Skin of body (tissue), 3 donors: ENCODE measurements at places on chromosomes 12 and 14. TPM values are rescaled to one million over a fixed set of nuclear protein-coding genes. Genes with fewer than 3 reads are reported as not detected.

DPY19L2 gene
- total RNA-seq = 24.9 TPM

ALG10 gene
- total RNA-seq = 14.1 TPM

SLCO1B1 gene
- not detected for total RNA-seq

YAF2 gene
- 14.3 TPM for total RNA-seq

EML5 gene
- 0.49 TPM for total RNA-seq

GLS2 gene
- 2.1 TPM for total RNA-seq

C12orf54 gene
- not detected for total RNA-seq

PCNX1 gene
- 79.1 TPM for total RNA-seq

PTPRO gene
- total RNA-seq = 2.6 TPM

FIGNL2 gene
- total RNA-seq = 0.69 TPM

SLC38A6 gene
- 36.3 TPM for total RNA-seq

KRT7 gene
- total RNA-seq = 10.4 TPM

ESPL1 gene
- 5.6 TPM for total RNA-seq

PPM1H gene
- total RNA-seq = 7.1 TPM

TAS2R7 gene
- total RNA-seq = not detected

KRT79 gene
- total RNA-seq = 68.7 TPM

DNA sequence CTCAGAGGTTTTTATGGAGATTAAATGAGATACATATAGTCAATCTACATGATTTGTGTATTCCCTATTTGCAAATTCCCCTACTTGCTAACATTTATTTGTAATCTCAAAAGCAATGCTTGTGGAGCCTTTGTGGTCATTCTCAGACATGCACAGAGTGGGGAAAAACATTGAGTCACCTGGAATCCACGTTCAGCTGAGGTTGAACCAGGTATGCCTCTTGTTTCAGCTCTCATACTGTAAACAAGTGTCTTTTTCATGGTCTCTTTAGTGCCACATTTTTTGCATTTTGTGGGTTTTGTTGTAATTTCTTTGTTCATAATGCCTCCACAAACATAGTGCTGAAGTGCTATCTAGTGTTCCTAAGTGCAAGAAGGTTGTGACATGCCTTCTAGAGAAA lies 181.9 kb downstream of the BCAT1 start:
- DNase-seq = no peak

- DNase-seq = no peak
Observed at GRCh38 chr12:19794116-19794515, 354.8 kb downstream of the AEBP2 start.

GRCh38 chr12:45183246-45183645 lies 32.6 kb upstream of the ANO6 start:
- no peak for DNase-seq

- no peak for DNase-seq
Observed at GRCh38 chr12:33605757-33606156, 166.1 kb upstream of the SYT10 start.

DNA sequence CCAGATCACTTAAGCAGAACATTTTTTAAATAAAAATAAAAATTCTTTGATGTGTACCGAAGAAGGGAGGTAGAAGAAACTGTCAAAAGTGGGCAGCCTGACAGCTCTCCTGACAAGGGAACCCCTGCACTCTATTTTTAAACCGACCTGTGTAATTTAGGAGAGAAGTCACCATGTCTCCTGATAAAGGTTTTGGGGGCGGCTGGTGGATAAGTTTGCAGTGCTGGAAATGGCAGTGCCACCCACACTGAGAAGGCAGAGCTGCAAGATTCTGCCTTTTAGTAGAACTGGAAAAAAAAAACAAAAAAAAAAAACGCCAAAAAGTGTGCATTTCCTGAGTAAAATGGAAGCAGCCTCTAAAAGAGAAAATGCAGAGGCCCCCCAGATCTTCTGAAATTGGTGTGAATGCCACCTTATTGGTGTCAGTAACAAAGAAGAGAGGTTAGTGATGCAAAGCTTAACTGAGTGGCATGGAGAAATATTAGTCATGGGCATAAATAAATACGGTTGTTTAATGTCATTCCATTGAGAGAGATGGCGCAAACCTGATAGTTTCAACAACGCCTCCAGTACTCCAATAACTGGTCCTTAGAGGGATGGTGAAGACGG lies 24.7 kb downstream of the DUSP6 start:
- no peak for DNase-seq

- no peak for DNase-seq
Observed at GRCh38 chr12:66195242-66195641, 6.2 kb downstream of the IRAK3 start.

GRCh38 chr12:116048879-116049278 lies 228.6 kb downstream of the MED13L start:
- no peak for DNase-seq

- no peak for DNase-seq
Observed at GRCh38 chr14:95662376-95663186, 23.6 kb upstream of the TCL1B start.

DNA sequence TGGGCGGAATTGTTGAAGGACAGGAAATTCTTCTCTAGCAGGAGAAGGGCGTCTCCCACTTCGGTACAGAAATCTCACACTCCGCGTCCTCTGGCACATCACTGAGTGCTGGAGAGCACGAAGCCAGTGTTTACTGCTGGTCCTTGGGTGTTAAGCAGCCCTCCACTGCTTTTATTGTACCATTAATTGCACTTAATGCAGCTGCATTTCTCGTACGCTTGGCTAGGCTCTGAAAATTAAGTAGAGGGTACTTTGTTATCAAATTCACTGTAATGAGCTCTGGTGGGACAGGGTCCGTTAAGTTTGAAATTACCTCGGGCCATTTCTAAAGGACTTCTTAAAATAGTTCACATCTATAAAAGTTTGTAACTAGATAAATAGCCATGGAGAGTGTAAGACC lies 411.2 kb downstream of the NPAS3 start:
- DNase-seq = no peak

DNA sequence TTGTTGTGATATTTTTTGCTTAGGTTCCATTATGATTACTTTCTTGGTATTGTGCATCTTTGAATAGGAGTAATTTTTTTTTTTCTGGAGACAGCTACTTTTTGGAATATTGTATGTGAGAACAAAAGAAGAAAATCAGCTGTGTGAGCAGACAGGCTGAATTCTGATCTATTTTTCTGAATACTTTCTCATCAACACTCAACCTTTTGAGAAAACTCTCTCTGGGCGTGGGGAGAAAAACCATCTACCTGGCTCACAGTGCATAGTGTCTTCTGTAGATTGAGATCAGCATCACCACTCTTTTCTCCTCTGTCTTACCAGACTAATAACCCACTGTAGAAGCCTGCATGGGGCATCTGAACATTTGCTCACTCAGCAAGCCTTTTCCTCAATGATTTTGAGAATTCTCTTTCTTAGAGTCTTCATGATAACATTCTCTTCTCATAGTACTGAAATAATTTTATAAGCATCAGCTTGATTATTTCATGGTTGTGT lies 3.3 kb downstream of the PIK3C2G start:
- no peak for DNase-seq

- DNase-seq = no peak
Observed at GRCh38 chr12:66449531-66449930, 147.2 kb downstream of the HELB start.

DNA sequence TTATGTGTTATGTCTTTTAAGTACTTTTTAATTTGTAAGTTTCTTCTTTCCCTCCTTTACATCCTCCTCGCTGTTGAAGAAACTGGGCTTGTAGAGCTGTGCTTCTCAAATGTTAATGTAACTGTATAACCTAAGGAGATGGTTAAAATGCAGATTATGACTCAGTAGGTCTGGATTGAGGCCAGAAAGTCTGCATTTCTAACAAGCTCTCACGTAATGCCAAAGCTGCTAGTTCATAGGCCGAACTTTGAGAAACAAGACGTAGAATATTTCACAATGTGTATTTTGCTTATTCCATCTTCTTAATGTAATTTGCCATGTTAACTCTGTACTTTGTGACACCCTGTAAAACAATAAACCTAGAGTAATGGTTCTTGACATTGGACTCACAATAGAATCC lies 193.3 kb upstream of the SYT1 start:
- DNase-seq = no peak

DNA sequence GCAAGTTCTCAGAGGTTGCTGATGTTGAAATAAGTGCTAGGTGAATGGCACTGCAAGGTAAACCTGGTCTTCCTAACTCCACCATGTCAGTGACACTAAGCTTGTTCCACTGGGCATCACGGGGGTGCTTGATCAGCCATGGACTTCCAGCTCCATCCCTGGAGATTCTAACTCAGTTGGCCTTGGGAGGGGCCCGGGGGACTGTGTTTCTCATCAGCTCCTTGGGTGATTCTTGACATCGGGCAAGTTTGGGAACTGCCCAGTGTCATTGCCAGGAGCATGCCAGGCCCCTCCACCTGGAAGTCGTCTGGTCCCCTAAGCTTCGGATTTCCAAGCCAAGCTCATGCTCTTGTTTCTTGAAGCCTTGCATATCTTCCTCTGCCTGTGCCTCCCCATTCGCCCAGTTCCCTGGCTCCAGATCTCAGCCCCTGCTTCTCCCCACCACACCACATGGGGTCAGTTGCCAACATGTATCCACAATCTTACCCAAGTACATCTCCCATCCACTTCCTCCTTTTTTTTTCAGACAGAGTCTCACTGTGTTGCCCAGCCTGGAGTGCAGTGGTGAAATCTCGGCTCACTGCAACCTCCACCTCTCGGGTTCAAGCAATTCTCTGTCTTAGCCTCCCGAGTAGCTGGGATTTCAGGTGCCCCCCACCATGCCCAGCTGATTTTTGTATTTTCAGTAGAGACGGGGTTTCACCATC lies 30.7 kb upstream of the RFLNA start:
- DNase-seq = no peak

DNA sequence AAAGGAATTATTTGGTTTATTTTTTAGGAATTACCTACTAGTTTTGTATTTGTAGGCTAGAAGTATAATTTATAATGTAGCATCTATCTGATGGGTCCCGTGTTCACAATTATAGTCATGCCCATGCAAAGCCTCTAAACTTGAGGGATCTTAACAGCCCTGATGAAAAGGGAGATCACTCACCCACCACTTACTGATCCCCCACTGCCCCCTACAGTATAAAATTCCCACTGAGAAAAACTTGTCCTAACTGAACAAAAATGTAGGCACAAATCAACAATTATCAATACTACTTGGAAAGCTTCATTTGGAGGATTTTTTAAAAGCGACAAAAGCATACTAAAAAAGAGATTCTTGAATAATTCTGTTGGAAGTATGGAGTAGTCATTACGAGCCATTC lies 21.0 kb downstream of the WIF1 start:
- DNase-seq = no peak

DNA sequence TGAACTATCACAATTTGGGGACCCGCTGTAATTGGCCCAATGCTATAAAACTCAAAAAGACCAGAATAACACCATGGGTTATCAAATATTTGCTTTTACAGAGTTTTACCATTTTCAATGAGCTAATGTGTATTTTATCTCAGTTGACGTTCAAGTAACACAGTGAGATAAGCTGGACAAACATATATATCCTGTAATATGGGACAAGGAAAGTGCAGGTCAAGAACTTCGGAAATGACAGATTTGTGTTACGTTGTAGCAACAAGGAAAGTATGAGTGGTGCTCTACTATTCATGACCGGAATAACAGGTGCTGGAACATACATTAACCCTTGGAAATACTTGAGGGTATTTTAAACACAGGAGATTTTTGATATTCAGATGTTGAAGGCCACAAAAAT lies 566.4 kb upstream of the FLRT2 start:
- DNase-seq = peak; percentile 10

GRCh38 chr12:121176826-121177529 lies 33.0 kb upstream of the P2RX4 start:
- no peak for DNase-seq

DNA sequence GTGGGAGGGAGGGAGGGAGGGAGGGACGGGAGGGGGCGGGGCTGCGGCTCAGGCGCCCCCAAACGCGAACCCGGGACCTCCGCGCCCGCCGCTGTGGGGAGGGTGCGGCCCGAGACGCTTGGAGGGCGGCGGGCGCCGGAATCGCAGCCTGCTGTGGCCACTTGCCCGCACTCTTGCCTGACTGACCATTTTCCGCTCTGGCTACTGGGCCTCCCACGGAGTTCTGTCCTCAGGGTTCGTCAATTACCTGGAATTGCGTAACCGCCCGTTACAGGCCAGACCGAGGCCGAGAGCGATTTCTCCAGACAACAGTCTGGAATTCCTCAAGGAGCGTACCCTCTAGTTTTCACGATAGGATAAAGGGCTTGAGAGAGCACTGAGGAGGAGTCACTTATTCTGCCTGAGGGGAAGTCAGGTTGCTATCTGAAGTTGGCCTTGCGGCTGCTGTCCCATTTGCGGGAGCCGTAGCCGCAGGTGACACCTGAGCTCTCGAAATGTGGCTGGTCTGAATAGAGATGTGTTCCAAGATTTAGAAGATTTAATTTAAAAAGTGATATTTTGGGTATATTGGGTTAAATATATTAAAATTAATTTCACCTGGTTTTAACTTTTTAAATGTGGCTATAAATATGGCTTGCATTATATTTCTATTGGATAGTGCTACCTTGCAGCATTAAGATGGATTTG lies 446 bp upstream of the ZNF641 start:
- no peak for DNase-seq

DNA sequence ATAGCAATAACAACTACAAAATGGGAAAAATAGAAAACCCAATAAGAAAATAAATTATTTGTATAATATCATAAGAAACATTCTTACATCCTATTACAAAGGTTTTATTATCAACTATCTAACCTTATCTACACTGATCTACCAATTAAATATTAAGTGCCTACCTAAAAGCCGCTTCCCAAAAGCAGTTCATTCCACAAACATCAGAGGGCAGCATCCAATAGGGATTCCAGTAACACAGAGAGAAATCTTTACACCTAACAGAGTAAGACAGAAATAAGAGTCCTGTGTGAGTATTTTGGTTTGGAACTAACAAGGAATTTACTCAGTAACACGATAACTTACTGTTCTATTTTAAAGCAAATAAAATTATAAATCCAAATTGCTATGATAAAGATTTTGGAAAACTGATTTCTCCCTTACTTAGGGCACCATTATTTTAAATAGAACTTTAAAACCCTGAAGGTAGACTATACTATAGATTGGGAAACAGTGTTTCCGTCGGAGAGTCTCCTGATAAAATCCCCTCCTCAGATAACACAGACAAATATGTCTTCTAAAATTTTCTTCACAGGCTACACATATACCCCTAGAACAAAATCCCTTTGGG lies 15.0 kb downstream of the GXYLT1 start:
- peak; percentile 31 for DNase-seq

GRCh38 chr12:102067574-102068258 lies 5.9 kb upstream of the WASHC3 start:
- no peak for DNase-seq

GRCh38 chr12:67509666-67510386 lies 138.7 kb upstream of the DYRK2 start:
- no peak for DNase-seq

DNA sequence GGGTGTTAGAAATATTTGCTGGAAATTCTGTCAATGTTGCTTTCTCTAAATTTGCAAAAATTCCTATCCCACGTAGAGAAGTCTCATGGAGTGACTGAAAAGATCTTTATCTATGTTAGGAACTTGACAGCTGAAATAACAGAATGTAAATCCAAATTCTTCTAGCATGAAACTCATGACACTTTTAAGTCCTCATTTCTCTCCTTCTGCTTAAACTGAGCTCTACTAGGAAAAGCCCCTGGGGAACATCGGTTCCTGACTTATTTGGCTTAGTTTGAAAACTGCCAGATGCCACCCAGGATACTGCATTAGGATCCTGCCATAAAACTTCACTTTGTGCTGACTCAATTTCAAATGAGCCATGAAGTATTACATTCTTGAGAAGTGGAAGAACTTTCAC lies 426.0 kb downstream of the GALC start:
- peak; percentile 75 for DNase-seq
